GOT3 (cell line): ENCODE measurements at places on chromosomes 5 and 9.

- no peak for DNase-seq
These were observed 108.4 kb upstream of the NREP start for GRCh38 chr5:111865356-111865755.

DNA sequence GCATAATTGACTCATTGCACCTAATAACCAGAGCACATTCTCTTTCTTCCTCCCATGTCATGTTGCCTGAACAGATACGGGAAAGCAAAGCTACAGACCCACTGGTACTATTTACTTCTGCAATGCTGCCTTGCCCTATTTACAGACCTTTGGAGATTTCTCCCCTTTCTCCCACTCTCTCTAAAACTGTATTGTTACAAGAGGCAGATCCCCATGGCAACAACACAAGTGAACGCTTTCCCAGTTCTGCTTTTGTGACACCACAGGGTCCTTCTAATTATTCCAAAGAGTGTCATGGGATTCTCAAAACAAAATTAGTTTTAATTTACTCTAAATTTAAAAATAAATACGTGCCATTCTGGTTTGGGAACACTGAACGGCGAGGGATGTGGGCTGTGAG, 104.7 kb downstream of the KCTD16 start:
- no peak for DNase-seq

DNA sequence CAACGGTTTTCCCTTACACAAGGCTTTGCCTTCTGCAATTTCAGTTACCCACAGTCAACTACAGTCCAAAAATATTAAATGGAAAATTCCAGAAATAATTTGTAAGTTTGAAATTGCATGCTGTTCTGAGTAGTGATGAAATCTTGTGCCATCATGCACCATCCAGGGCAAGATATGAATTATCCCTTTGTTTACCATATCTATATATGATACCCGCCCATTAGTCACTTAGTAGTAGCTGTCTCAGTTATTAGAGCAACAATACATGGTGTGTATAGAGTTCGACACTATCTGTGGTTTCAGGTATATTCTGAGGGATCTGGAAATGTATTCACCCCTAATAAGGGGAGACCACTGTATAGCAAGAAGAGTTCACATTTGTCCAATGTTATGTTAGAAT, 29.4 kb downstream of the ERBIN start:
- no peak for DNase-seq

DNA sequence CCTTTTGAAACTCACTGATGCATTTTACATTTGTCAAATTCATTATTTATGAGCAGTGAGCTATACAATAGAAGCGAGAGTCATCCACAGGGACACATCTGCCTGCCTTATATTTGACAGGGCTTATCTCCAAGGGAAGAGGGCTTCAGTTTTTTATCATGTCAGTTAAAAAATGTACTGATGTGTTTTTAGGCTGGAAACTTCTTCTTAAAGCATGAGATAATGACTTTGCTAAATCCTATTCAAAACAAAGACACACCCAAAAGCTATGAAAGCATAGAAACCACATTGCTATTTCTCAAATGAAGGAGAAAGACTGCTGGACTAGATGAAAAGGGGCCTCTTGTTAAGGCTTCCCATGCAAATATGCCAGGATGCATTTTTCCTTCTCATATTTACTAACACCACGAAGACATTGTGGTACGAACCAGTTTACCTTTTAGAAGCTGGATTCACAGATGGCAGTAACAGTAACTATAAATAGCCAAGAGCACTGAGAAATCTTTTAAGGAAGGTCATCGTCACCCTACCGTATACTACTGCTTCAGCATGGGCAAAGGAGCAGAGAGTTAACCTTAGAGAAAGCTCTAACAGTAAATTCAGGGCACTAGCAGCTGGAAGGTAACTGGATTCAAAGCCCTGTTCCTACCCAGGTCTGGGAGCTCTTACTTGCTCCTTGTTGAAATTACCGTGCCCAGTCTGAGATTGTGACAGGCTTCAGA, 86.3 kb upstream of the IFNK start:
- no peak for DNase-seq

DNA sequence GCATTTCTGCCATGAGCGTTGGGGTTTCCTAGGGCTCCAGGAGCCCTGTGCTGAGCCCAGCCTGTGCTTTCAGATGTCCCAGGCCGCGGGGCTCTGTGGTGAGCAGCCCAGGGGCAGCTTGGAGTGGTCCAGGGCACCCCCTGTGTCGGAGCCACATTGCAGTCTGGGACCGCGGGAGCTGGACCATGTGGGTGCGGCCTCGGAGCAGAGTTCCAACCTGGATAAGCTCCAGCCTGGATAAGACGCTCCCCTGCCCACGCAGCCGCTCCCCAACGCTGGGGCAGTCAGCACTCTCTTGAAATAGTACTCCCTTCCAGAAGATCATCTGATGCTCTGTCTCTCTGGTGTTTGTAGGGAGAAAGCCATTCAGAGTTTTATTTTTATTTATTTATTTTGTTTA, 111.1 kb downstream of the WNK2 start:
- DNase-seq: no peak
